ENCODE measurements at places on chromosomes 2 and 18. TPM values are rescaled to one million over a fixed set of nuclear protein-coding genes. Genes with fewer than 3 reads are reported as not detected.

GRCh38 chr18:23032030-23032582, 99.0 kb downstream of the RBBP8 start:
- DNase-seq: no peak

Gene IL36B
- total RNA-seq: not detected

DNA sequence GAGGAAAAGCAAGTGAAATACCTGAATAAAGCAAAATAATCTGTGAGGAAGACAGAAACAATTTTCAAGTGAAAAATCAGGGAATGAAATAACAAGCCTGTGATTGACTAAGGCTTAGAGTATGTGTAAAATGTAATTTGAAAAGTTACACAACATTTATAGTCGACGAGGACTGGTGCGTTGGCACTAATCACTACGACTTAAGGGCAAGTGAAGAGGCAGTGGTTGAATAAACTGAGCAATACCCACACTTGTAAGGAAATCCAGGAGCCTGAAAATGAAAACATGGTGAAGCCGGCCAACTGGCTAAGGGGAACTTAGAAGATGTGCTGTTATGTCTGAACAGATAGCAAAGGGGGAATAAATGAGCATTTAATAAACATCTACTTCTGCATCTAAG, 13.4 kb downstream of the DOK1 start:
- DNase-seq: no peak

- no peak for DNase-seq
Observed at GRCh38 chr2:10212827-10213226, 89.9 kb upstream of the HPCAL1 start.

- DNase-seq: peak; percentile 51
Observed at GRCh38 chr2:26401739-26402541, at the start of gene DRC1. TSS of gene DRC1 (plus strand) at chr2:26401920. CDS start at chr2:26401990, 70 bp downstream.

DNA sequence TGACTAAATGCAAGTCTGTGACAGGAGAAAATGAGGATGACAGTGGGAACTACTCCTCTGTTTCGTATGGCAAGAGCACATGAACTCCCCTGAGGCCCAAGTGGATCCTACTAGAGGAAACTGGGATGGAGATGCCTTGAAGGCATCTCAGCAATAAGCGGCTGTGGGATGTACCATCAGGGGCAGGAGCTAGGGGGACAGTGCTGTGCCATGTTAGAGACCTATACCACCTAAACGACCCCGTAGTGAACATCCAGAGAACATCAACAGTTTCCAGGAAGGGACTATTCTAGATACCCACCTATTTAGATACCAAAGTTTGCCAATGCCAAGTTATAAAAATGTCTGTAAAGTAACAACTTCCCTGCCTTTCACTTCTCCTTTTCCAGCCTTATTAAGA, 860.8 kb upstream of the ACVR2A start:
- DNase-seq: no peak

Gene TUBA3E
- total RNA-seq: not detected

GRCh38 chr2:20638646-20639430, 12.1 kb downstream of the HS1BP3 start:
- DNase-seq: no peak

Gene C18orf54
- total RNA-seq: 28.8 TPM

Gene SERPINB11
- total RNA-seq: not detected

GRCh38 chr2:142188562-142188961, 57.7 kb upstream of the LRP1B start:
- DNase-seq: no peak

GRCh38 chr2:120629241-120629895, 106.3 kb upstream of the GLI2 start:
- DNase-seq: no peak

Gene NRP2
- 37.8 TPM for total RNA-seq

Gene PJVK
- total RNA-seq: 2.4 TPM

DNA sequence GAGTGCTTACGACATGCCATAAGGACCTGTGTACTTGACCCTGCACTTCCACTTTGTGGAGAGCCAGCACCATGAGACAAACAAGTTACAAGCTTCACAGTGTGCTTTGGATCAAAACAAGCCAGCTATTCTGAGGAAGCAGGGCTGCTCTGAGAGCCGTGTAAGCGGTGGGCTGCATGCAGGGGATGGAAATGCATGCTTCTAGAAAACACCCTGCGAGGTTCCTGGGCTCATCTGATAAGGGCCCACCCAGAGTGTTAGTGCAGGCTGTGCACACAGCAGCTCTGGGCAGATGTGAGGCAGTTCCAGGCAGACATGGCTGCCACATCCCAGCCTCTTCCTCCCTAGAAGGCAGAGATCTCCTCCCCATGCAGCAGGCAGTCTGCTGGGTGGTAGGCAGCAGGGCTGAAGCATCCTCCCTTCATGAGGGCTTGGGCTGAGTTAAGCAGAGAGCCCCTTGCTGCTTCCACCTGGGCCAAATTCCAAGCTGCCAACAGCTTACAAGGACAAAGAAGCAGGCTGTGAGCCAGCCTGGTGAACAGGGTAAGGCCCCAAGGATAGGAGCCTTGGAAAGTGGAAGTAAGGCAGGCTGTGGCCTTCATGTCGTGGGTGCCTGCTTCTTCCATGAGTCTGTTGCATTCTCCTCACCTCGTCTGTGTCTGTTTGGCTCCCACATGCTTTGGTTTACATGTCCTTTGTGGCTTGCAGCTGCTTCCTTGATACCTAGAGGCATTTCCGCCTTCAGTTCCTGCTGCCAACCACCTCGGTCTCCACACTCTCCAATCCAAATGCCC, 7.7 kb downstream of the PSD4 start:
- no peak for DNase-seq

Gene IL18R1
- not detected for total RNA-seq

- DNase-seq: no peak
Observed at GRCh38 chr2:60715561-60715960, 40.5 kb upstream of the PAPOLG start.

DNA sequence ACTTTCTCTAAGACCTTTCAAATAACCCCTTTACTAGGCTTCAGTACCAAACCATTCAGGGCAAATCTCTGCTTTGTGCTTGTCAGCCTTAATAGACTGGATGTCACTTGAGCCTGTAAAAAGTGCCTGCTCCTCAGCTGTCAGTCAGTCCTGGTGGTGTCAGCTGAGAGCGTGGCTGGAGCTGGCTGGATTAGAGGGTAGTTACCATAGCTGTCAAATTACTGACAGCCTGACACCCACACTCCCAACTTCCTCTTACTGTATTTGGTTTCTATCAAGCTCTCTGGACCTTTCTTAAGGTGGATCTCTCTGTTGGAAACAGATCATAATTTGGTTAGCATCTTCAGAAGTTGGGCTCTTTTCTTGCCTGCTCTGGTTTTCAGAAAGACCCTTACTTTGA, 371.4 kb upstream of the ATP5MC3 start:
- no peak for DNase-seq

GRCh38 chr2:219029829-219030165, 11.5 kb downstream of the CFAP65 start:
- peak; percentile 95 for DNase-seq

- no peak for DNase-seq
Observed at GRCh38 chr2:177265824-177266817, 1.6 kb upstream of the NFE2L2 start.

DNA sequence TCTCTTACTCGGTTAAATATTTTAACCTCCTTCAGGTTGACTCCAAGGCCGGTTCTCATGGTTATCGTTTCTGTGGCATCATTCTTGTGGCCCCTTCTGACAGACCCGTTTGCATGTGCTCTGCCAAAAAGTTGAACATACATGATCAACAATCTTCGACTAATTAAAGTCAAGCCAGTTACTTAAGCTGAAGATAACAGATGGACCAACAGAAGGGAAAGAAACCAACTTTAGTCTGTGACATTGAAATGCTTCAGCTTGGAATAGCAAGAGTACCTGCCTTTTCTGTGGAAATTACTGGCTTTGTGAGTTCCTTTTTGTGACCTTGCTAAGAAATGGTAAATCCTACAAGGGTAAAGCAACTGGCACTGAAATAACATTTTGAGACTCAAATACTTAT, 1429.1 kb downstream of the LRP1B start:
- DNase-seq: no peak

DNA sequence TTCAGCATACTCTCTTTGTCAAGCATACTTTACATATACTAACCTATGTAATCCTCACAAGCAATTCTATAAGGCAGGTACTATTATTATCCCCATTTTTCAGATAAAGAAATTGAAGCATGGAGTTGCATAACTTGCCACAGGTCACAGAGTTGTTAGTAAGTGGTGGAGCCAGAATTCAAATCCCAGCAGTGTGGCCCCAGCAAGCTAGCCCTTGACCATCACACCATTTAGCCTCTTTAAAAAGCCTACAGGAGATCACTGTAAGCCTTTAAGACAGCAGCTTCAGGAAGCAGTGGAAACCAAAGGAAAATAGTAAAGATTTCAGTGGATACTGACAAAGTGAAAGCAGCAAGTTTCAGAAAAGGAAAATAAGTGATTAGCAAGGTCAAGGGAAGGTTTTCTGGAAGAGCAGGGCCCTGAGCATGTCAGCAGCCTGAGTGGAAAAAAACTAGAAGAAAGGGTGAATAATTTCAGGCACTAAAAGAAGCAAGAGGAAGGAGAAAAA, 11.7 kb downstream of the B4GALT6 start:
- DNase-seq: no peak

GRCh38 chr2:1707771-1708418, 36.4 kb downstream of the PXDN start:
- DNase-seq: peak; percentile 79

DNA sequence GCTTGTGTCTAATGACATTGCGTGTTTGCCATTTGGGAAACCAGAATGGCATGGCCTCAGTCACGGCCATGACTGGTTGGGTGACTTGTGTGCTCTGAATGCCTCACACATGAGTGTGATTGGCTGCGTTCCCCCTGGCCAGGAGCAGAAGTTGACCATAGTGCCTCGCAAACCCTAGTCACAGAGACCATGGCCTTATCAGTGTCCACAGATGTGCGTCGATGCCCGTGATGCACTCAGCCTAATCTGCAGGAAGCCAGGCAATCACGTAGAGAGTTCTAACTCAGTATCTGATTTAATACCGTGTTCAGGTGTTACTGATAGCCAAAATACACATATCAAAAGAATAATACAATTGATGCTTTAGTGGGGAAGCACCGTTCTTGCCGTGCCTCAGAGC, 64.0 kb downstream of the BOLA3 start:
- no peak for DNase-seq

Gene DSEL
- 20.6 TPM for total RNA-seq

Gene KCNF1
- 0.90 TPM for total RNA-seq

GRCh38 chr18:4831791-4832375, 365.2 kb downstream of the AKAIN1 start:
- DNase-seq: no peak

DNA sequence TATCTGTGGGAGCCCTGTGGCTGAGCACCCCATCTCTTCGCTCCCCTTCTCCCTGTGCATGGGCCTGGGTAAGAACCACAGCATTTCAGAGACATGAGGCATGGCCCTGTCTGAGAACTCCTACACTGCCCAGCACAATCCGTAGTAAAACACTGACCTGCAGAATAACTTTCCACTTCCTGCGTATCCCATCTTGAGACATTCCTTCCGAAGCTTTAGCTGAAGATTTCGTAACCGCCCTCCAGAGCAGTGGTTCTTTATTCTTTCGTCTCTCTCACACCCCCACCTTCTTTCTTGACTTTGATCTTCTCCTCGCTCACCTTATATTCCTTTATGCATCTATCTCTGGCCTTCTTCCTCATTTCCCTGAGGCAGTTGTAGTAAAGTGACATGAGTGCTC, 381.1 kb downstream of the HRH4 start:
- DNase-seq: no peak

DNA sequence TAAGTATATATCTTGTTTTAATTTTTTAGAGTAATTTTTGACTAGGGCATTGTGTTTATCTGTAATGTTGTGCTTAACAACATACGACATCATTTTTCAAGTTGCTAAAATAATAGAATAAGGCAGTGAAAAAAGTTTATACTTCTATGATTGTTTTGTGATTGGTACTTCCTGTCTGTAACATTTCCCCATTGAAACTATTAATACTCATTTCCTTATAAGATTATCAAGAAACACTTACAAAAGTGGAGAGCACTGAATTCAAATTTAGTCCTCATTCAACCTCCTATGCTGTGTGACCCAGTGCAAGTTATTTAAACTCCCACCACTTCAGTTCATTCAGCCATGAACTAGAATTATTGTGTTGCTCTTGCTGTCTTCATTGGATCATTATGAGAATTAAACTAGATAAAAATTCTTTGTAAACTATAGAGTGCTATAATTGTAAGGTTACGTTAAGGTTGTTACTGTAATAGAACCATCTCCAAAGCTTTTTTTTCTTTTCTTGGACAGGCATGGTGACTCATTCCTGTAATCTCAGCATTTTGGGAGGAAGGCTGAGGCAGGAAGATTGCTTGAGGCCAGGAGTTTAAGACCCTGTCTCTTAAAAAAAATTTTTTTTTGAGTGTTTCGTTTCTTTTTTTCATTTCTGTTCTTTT, 2.8 kb downstream of the ETAA1 start:
- no peak for DNase-seq

Measured in H1 (cell line).